ENCODE measurements at places on chromosomes 11 and 22.

DNA sequence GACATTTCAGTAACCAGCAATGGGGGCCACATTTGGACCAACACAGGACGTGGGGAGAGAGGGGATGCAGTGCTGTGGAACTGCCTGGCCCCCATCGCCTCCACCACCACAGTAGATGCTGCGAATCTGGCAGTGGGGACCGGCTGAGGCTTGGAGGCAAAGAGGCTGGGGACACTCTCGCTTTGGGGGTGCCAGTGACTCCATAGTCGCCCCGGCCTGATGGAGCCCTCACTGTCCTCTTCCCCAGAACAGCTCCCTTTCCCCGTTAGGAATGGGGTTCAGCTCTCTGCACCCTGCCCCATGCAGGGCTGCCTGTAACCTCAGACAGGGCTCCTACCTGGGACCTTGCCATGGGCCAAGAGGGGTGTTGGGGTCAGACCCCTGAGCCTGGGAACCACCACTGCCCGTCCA, 1.8 kb upstream of the MUC2 start:
- no peak for DNase-seq

GRCh38 chr22:11629661-11630385, 3898.2 kb upstream of the OR11H1 start:
- no peak for DNase-seq

- peak; percentile 15 for DNase-seq
These were observed 2.1 kb downstream of the USP28 start for GRCh38 chr11:113873236-113873626.

DNA sequence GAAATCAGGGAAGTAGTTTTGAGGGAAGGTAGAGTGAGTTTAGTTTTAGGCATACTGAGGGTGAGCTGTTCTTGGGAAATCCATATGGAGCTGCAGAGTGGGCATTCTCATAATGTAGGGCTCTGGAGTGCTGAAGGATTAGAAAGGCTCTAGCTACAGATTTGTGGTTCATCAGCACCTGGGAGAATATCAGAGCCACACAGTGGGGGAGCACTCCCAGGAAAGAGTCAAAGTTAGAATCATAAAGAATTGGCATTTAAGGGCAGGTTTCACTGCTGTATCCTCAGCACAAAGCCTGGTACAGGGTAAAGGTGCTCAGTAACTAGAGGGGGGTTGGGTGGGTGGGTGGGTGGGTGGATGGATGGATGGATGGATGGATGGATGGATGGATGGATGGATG, 52.5 kb downstream of the SLN start:
- no peak for DNase-seq

- DNase-seq = no peak
These were observed 119.2 kb downstream of the ARHGAP42 start for GRCh38 chr11:100806296-100806695.

- DNase-seq = no peak
These were observed 1.2 kb downstream of the SYVN1 start for GRCh38 chr11:65132988-65133700.
